Stimulated activated CD8-positive, alpha-beta memory T cell treated with anti-CD3 and anti-CD28 coated beads, Interleukin-15, amount 100 ng/mL, for 24 hours (primary cell): ENCODE measurements at places on chromosomes 2 and 18.

GRCh38 chr2:120509991-120510735 lies 164.2 kb downstream of the INHBB start:
- DNase-seq: no peak

GRCh38 chr2:231015478-231015877 lies 19.6 kb downstream of the SPATA3 start:
- DNase-seq: no peak

GRCh38 chr2:215241791-215242305 lies 70.0 kb upstream of the ATIC start:
- no peak for DNase-seq

DNA sequence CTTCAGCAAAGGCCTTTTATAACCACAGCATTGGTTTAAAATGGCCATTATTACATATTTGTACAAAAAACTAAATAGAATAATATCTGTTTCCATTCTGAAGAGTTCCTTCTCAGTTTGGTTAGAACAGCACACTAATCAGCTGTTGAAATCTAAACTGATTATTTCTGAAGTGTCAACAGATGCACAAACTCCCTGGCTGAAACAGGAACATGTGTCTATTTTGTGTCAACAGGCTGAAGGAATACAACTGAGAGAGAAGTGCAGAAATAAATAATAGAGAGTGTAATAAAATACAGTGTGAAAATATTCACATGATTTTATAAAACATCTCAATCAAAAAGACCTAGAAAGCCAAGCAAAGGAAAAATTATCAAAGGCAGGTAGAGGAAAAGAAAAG lies 29.7 kb downstream of the IKZF2 start:
- DNase-seq: no peak

GRCh38 chr2:208549546-208550158 lies 143.1 kb downstream of the PTH2R start:
- no peak for DNase-seq

- no peak for DNase-seq
These were observed 183.0 kb upstream of the CYP26B1 start for GRCh38 chr2:72330652-72331051.

- DNase-seq: no peak
These were observed 137.2 kb downstream of the CDH2 start for GRCh38 chr18:28039691-28040090.

GRCh38 chr2:108833219-108833618 lies 46.6 kb downstream of the CCDC138 start:
- no peak for DNase-seq

GRCh38 chr2:37652199-37652640 lies 19.2 kb downstream of the CDC42EP3 start:
- no peak for DNase-seq

GRCh38 chr18:77101410-77102258 lies 30.9 kb downstream of the MBP start:
- DNase-seq: no peak

GRCh38 chr2:142602418-142602989 lies 275.0 kb upstream of the KYNU start:
- no peak for DNase-seq

DNA sequence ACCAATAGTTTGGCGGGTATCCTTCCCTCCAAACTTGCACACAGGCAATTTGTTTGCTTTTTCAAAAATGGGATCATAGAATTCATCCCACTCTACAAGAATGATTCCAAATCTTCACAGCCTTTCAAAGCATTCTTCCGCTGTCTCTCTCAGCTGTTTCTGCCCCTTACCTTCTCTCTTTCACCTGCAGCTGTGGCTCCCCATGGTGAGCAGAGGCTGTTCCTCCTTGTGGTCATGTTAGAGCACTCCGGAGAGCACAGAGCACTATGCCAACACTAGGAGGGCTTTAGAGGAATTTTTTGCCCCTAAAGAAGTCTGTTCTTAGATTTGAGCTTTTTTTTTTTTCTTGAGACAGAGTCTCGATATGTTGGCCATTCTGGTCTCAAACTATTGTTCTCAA lies 30.4 kb downstream of the MTHFD2 start:
- DNase-seq: no peak

GRCh38 chr18:73487966-73488365 lies 620.2 kb upstream of the NETO1 start:
- no peak for DNase-seq

- no peak for DNase-seq
These were observed 119.5 kb downstream of the ACTR3 start for GRCh38 chr2:114009205-114009944.

DNA sequence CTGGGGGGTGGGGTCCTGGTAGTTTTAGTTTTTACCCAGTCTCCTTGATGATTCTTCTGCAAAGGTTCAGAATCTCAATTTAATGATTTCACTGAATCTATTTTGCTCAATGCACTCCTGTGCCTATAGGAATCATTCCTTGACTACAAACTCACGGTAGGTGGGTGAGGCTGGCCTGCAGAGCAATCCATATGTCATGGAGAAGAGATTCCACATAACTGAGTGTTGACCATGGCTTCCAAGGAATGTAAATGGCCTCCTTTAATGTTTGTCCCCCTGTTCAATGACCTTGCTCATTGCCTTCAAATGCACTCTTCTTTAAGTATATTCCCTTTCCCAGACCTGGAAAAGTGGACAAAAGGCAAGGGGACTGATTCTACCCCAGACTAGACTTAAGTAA lies 12.5 kb downstream of the FAP start:
- DNase-seq: no peak

GRCh38 chr2:118565786-118566540 lies 281.5 kb downstream of the EN1 start:
- DNase-seq: no peak

GRCh38 chr2:219437141-219437540 lies 2.5 kb downstream of the SPEG start:
- DNase-seq: no peak

DNA sequence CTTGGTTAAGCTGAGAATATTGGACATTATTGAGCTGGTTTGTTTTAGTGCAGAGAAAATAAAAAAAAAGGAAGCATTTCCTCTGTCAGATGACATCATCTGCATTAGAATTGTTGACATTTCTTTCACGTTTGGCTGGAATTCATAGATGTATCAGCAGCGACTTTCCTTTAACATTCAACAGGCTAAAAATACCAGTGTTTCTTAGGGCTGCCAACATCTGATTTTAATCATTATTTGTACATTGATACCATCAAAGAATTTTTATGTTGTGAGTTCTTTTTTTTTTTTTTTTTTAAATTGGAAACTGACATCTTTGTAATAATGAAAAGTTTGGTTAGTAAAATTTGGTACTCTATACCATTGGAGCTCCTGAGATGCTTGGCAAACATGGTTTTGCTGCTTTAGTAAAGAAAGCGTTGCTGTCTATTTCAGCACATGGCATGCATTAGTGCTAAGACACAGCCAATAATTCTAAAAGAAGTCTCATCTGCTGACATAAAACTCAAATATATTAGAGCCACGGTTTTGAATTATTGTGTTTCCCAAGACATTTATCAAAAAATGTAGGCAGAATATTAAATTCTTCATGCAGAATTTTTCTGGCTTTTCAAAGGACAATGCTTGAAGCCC lies 33.6 kb downstream of the GTF2A1L start:
- DNase-seq: no peak

GRCh38 chr2:174951745-174952144 lies 53.4 kb downstream of the CHN1 start:
- DNase-seq: no peak

DNA sequence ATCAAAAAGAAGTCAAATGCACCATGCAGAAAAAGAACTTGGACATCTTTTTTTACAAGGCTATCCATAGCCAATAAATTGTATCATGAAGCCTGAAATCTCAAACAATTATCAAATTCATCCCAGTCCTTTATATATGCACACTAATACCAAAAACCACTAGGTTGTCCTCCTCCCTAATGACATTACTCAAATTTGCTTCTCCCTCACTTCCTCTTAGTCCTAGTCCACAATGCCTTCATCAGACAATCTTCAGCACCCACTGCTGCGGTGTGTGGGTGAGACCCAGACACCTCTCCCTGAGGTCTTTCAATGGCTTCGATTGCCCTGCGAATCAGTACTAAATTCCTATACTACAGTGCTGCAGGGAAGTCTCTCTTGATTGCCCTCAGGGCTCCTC lies 58.1 kb downstream of the CLASP1 start:
- DNase-seq: no peak

GRCh38 chr2:172173174-172173706 lies 70.5 kb upstream of the DLX2 start:
- DNase-seq: no peak

DNA sequence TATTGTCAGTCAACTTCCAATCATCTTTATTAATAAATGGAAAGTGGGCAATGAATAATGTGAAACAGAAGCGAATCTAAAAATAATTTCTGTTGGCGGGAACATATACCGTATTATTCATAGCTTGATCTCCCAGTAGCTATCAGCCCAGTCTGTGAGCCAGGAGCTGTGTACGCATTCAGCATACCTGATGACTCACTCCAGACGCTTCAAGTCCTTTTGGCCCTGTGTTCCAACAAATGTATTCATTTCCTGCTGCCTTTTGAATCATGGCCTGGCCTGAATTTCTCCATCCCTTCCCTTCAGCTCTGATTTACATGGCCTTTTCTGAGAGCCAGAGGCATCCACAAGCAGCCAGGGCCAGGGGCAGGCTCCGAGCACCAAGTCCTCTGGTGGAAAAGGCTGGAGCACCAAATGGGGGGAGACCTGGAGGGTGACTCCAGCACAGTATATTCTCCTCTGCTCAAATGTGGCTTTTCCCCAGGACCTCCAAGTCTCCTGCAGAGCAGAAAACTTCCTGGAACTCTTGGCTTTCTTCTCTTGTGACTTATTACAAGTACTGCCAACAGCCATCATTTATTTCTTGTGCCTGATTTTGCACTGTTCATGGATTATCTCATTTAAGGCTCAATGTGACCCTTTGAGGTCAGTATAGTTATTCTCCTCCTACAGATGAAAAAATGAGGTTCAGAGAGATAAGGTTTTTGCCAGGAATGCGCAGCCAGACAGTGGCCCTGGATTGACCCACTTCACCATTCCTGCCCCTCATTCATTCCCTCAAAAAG lies 108.7 kb downstream of the EN1 start:
- DNase-seq: no peak

DNA sequence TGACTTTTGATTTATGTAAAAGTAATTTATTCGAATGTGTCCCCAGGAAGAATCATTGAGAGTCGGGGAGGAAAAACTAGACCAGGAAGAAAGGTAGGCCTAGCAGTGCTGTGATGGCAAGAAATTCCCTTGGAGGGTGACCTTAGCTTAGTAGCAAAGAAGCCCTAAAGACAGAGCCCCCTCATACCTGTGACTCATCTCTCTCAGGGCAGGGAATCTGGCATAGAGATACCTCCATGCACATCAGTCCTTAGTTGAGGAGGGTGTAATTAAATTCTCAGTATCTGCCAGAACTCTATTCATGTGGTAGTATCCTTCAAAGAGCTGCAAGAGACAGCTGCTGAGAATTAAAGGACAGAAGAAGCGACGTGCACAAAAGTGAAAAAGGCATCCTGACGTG lies 360.3 kb downstream of the FBXO15 start:
- no peak for DNase-seq

DNA sequence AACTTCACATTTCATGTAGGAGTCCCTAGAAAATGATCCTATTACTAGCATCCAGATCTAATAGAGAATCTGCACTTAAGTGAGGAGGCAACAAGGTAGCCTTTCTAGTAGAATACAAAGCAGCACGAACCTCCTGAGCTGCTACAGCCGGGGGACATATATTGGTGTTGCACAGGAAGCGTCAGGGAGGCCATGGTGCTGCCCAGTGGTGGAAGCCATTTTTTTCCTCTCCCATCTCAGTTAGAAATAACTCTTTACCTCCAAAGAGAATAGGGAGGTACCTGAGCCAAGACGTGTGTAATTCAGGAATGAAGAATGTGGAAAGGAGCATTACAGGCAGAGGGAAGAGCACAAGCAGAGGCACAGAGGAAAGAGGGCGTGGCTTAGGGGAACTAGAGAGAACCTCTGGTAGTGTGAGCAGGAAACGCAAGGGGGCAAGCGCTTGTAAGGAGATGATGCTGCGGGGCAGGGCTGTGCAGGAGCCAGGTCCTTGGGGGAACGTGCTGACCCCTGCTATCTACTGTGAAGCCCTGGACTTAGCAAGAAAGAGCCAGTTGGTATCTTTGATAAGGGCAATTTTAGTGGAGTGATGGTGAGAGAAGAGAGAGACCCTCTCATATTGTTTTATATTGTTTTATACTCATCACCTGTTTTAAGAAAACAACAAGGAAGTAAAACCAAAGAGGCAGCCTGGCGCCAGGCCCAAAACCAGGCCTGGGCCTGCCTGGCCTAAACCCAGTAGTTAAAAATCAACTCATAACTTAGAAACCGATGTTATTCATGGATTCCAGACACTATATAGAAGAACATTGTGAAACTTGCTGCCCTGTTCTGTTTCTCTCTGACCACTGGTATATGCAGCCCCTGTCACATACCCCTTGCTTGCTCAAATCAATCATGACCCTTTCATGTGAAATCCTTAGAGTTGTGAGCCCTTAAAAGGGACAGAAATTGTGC lies 50.0 kb upstream of the TTC39C start:
- no peak for DNase-seq

DNA sequence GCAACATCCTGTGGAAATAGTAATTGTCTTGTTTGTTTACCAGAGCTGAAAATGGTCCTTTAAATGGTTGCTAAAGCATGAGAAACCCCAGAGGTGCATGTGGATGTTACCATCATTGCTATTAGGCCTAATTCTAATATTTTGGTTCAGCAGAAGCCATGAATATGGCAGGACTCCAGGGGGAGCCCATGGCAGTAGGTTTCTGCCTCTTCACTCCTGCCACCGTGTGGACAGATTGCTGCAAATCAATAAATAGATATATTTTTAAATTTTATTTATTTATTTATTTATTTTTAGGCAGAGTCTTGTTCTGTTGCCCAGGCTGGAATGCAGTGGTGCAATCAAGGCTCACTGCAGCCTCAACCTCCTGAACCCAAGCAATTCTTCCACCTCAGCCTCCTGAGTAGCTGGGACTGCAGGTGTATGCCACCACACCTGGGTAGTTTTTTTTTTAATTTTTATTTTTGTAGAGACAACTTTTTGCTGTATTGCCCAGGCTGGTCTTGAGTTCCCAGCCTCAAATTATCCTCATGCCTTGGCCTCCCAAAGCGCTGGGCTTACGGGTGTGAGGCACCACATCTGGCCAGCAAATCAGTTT lies 54.9 kb upstream of the CAPN13 start:
- no peak for DNase-seq

- DNase-seq: no peak
These were observed 19.9 kb upstream of the IL1RL1 start for GRCh38 chr2:102291319-102292075.

DNA sequence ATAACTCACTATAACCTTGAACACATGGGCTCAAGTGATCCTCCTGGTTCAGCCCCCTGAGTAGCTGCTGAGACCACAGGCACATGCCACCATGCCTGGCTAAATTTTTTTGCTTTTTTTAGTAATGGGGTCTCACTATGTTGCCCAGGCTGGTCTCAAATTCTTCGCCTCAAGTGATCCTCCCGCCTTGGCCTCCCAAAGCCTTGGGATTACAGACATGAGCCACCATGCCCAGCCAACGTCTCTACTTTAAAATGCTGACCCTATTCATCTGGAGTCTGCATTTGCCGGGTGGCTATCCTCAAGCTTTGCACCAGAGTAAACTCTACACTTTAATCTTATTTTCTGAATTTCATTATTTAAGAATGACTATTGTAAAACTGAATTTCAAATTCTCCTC lies 37.6 kb upstream of the RALBP1 start:
- DNase-seq: no peak

GRCh38 chr2:6442252-6442985 lies 423.3 kb downstream of the CMPK2 start:
- no peak for DNase-seq
